ENCODE measurements at places on chromosomes 7 and 10. TPM values are rescaled to one million over a fixed set of nuclear protein-coding genes. Genes with fewer than 3 reads are reported as not detected.
A peak's percentile ranks its signal among the peaks of the same experiment; 100 is the strongest.

DNA sequence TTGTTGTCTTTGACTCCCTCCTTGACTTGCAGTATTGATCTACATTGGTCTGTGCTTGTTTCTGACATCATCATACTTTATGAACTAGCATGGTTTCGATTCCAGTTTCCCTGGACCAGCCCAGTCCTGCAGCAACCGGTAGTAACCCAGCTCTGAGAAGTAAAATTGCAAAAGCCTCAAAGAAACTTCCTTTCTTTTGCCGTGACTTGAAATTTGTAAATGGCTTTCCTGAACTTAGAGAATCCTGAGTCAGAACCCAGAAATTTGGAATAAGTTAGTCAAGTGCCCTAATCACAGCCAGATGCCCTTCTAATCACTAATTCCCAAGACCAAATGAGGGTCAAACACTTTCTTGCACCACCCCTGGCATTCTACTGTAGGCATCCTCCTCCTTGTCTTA lies 15.0 kb downstream of the TAS2R60 start:
- no peak for DNase-seq

- DNase-seq: no peak
These were observed 6.1 kb upstream of the PDGFA start for GRCh38 chr7:525740-526139.

DNA sequence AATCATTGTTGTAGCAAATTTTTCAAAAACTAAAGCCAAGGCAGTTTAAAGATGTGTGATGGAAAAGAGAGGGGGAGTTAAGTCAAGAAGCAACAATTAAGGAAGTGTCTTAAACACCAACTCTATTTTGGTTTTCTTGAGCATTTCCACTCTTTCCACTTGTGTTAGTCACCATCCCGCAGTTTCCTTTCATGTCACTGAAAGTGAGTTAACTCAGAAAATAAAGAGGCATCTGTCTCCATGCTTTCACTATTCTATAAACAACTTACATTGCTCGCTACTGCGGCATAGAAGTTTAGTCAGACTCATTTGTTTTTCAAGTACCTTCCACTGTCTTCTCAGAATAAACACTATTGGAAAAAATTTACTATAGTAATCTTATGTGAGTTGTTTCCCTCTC lies 284.9 kb upstream of the SEMA3D start:
- DNase-seq: no peak

DNA sequence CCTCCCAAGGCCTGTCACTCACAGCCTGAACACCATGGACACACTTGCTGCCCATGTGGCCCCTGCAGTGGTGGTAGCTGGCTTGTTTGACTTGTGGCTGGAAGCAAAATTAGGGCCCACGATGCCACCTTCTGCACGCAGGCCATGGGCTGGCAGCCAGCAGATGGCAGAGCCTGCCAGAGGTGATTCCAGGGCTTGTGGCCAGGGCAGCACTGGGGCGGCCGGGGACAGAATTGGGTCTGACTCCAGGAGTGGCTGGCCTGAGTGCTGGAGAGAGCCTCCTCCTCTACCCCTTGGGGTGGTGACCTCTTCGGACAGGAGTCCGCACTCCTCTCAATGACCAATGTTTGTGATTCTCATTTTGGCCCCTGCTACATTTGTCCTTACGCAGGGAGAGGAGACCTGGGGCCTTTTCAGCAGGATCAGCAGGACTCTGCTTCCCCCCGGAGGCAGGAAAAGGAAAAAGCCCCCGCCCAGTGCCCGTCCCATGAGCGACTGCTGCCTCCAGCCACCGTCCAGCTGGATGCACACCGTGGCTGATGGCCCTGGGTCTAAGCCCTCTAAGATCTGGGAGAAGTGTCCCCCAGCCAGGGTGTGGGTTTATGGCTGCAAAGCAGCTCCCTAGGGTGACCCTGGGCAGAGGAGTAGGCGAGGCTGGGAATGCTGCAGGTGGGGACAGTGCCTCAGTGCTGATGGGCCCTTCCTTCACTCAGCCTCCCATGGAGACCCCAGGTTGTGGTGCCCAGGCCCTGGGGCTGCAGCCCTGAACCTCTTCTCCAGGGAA lies 26.5 kb downstream of the DNAJB12 start:
- DNase-seq: peak; percentile 54

DNA sequence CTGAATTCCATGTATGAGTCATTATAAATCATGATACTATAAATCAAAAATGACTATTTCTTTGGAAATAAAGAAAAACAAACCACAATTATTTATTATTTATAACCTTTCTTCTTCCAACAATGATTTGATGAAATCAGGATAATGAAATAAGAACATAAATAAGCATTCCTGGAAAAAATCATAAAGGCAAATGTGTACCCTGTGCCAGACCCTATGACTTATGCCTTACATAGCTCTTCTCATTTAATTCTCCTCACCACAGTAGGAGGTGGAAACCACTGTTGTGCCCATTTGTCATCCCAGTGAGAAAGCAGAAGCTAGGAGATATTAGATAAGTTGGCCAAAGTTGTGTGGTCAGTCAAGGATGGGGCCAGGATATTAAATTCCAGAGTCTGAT lies 255.1 kb downstream of the DOCK4 start:
- DNase-seq: no peak

- DNase-seq: peak; percentile 96
These were observed 15.3 kb upstream of the CHST12 start for GRCh38 chr7:2387897-2388636.

The CDHR3 gene
- 1.3 TPM for total RNA-seq

The SLC13A1 gene
- not detected for total RNA-seq

The SPDYE8 gene
- not detected for total RNA-seq
